ENCODE measurements at places on chromosomes 4 and X.

DNA sequence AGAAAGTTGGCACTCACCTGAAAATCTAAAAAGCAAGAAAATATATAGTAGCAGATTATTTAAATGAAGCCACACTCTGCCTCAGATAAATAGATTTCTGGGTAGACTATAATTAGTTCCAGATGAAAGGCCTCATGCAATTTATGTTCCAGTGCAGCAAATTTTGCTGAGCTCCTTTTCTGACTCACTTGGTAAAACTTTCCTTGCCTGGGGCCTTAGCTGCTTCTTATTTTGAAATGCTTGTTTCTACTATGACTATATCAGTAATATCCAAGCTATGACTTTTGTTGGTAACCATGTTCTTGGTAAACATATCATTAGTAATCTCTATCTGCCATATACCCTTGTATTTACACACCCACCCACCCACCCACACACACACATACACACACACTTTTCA is 961.8 kb downstream of the SH3BGRL start:
- no peak for DNase-seq

DNA sequence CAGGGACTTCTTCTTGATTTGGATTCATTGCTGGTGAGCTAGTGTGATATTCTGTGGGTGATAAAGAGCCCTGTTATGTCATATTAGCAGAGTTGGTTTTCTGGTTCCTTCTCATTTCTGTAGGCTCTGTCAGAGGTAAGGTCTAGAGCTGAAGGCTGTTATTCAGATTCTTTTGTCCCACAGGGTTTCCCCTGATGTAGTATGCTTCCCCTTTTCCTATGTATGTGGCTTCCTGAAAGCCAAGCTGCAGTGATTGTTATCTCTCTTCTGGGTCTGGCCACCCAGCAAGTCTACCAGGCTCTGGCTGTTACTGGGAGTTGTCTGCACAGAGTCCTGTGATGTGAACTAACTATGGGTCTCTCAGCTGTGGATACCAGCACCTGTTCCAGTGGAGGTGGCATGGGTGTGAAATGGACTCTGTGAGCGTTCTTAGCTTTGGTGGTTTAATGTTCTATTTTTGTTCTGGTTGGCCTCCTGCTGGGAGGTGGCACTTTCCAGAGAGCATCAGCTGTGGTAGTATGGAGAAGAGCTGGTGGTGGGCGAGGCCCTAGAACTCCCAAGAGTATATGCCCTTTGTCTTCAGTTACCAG is 373.7 kb downstream of the AR start:
- no peak for DNase-seq

GRCh38 chrX:40573763-40574162 is 7.0 kb upstream of the ATP6AP2 start:
- DNase-seq: no peak

DNA sequence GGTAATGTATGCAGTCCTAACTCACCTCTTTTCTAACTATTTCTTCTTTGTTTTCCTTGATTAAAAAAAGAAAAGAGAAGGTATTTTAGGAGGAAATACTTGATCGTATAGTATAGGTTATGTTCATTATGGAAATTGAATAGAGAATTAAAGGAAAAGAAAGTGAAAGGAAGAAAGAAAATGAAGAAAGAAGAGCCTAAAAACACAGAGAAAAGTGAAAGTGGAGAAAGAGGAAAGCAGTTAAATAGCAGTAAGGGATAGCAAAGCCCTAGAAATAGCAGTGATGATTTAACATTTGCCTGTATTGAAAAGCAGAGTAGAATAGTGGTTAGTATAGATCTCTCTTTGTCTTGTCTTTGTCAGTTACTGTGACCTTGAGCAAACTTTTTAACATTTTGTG is 37.0 kb downstream of the MRPL1 start:
- DNase-seq: no peak

DNA sequence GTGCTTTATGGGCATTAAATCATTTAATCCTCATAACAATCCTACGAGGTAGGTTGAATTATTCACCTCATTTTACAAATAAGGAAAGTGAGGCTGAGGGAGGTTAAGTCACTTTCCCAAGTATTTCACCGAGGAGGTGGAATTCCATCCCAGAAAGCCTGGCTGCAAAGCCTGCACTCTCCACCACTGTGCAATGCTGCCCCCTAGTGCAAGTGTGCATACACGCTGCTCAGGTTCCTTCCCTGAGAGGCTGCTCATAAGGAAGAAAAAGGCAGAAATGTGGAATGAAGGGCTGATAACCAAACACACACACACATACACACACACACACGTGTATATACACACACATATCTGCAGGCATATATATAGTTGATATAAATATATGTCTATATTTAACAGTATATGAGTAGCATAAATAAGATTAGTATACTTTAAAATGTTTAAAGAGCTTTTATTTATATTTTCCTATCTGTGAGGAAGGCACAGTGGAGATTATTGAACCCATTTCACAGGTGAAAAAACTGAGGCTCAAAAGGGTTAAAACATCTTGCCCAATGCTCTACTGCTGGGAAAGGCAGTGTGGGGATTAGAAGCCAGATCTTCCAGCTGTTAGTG is 714.5 kb upstream of the TENM3 start:
- no peak for DNase-seq

GRCh38 chr4:64497491-64497890 is 88.2 kb upstream of the TECRL start:
- no peak for DNase-seq

- no peak for DNase-seq
Measured at GRCh38 chr4:4847011-4847410, 12.5 kb upstream of the MSX1 start.
